ENCODE measurements at places on chromosomes 16 and 17. TPM values are rescaled to one million over a fixed set of nuclear protein-coding genes. Genes with fewer than 3 reads are reported as not detected.
A peak's percentile ranks its signal among the peaks of the same experiment; 100 is the strongest.

- DNase-seq = peak; percentile 95
These were observed 1.8 kb upstream of the SOST start for GRCh38 chr17:43760254-43760852.

EFCAB5 gene
- 0.06 TPM for total RNA-seq

GRCh38 chr17:40961591-40961990 is 5.2 kb downstream of the KRT39 start:
- no peak for DNase-seq

FBXL16 gene
- 14.6 TPM for total RNA-seq

DNA sequence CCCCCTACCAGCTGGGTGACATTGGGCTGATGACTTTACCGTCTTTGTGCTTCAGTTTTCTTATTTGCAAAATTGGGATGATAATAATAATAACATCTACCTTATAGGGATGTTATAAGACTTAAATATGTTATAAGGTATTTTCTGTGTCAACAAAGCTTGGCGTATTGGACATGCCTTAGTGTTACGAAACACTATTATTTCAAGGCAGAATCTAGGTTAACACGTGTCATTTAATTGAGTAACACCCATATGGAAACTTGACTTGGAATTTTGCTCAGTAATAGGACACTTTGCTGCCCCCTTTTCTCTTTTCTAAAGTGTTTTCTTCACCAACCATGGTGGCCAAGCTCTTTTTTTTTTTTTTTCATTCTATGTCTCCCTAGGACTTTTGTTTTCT is 294.2 kb upstream of the SALL1 start:
- DNase-seq = no peak

DNA sequence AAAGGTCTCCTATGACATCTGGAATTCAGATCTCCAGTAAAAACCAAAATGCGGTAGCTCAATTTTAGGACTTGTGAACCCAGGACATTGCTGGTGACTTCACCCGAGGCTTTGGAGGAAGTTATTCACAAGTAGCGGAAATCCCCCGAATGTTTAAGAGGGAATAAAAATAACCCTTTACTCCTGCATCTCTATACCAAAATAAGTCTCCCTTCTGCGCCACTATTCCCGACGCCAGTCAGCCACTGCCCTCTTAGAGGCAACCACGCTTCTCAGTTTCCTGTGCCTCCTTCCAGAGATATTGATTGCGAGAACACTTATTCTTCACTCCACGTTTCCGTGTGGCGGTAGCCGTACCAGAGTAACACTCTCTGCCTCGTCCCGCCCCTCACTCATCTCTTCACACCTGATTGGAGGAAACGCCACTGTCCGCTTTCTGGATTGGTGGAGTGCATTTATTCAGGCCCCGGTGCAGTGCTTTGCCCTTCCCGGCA is 27.4 kb downstream of the EMP2 start:
- no peak for DNase-seq

GRCh38 chr16:23996258-23996955 is 160.6 kb downstream of the PRKCB start:
- peak; percentile 99 for DNase-seq

PLA2G10 gene
- total RNA-seq = not detected

- no peak for DNase-seq
These were observed 210.7 kb upstream of the NLRP1 start for GRCh38 chr17:5794881-5795506.

DNA sequence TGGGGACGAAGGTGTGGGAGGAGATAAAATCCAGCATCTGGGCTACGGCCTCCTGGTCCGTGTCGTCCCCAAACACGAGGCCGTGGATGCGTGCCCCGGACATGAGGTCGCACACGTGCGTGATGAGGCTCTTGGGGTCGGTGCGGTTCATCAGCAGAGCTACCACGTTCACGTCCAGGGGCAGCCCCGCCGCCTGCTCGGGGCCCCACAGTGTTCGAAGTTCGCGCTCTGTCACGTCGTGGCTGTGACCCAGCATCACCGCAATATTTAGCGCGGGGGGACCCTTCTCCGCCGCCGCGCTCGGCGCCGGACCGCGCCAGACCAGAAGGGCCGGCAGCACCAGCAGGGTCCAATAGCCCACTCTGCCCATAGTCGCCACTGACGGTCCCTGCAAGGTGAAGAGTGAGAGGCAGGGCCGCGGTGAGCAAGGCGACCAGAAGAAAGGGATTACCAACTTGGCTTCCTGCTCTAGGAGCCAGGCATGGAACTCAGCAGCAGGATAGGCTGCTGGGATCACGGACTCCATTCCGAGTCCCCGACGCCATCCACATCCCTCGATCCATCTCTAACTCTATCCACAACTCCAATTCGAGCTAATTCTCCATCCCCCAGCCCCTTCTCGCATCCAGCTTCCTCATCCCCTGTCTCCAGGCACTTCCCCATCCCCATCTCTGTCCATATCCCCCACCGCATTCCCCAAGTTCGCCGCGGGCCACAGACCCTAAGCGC is 2.0 kb downstream of the GRIN2A start:
- DNase-seq = no peak

- DNase-seq = no peak
These were observed 63.9 kb downstream of the NETO2 start for GRCh38 chr16:47079860-47080259.

HBA2 gene
- total RNA-seq = not detected

GRCh38 chr17:69418535-69418934 is 4.0 kb downstream of the MAP2K6 start:
- no peak for DNase-seq

- no peak for DNase-seq
These were observed 1.4 kb downstream of the KRT38 start for GRCh38 chr17:41439375-41439774.

GRCh38 chr17:65222214-65222738 is 85.1 kb downstream of the RGS9 start:
- DNase-seq = no peak

GRCh38 chr16:84014570-84015327 is 27.8 kb downstream of the SLC38A8 start:
- no peak for DNase-seq

TBC1D26 gene
- 0.61 TPM for total RNA-seq

GRCh38 chr17:56486732-56487131 is 106.8 kb upstream of the NOG start:
- no peak for DNase-seq

DNA sequence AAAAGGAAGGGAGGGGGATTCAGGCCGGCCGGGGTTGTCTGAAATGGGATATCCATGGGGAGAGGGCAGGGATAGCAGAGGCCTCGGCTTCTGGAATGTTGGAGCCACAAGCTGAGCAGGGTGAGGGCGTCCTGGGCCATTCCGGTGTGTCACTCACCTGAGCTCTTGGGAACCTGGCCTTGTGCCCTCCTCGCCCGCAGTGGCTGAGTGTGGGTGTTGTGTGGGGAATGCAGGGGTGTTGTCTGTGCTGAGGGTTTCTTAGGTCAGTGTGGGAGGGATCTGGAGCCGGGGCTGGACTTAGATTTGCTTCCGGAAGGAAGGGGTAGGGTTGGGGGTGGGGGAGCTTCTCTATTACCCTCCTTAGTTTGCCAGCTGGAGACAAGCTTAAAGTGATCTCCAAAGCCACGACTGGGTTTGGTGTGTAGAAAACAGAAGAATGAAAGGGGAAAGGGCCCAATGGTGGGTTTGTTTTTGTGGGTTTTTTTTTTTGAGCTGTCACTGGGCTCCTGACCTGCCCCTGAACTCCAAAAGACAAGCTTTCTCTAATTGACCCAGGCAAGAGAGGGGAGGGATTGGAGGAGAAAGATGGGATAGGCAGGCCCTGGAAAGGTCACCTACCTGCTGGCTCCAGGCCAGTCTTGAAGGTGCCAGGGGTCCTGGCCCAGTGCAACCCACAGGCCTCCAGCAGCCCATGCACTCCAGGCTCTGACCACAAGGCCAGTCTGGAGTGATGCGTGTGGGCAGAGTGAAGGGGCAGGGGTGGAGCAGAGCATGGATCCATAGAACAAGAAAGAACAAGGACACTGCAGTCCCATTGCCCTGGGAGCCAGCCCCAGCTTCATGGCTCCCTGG is at the start of gene SULT1A2:
Gene SULT1A2 (minus strand): TSS at position 211 of the 852 bp plus-strand sequence. CDS start 1,120 bp downstream, outside the sequence.
- no peak for DNase-seq

DNA sequence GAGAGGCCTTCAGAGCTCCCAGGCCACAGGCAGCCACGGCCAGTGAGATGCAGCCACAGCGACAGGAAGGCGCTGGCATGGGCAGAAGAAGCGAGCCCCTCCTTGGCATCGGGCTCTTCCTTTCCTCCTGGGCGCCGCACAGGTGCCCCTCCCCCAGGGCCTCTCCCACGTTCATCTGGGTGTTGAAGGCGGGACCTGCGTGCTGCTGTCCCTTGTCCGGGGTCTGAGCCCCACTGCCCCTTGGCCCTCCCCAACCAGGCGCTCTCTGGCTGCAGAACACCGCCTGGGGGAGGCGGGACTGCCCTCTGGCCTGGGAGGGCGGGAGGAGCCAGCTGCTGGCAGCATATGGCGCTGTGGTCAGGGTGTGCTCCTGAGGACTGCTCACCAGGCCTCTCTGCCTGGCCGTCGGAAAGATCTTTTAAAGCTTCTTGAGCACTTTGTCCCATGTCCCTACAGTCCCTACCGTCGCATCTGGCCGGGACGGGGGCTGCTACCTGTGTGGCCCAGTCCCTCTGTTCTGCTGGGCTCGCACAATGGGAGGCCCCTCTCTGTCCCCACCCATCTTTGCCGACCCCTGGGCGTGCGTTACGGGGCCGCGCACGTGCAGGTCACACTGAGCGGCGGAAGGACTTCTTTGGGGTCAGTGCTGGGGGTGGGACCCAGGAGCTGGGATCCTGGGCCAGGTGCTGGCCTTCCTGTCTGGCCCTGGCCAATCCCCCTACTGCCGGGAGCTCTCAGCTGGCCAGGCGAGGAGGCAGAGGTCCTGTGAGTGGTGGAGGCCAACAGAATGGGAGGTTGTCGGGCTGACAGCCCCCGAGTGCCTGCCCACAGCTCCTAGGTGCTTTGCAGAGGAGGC is 1.7 kb downstream of the SLC25A10 start:
- DNase-seq = no peak

TNRC6A gene
- 11.4 TPM for total RNA-seq

GRCh38 chr16:27917949-27918348 is 145.6 kb downstream of the GSG1L start:
- DNase-seq = no peak

- DNase-seq = no peak
These were observed 2.6 kb upstream of the NDE1 start for GRCh38 chr16:15647294-15648014.

GRCh38 chr17:75845058-75845711 is 981 bp upstream of the UNC13D start:
- peak; percentile 48 for DNase-seq

SMIM5 gene
- total RNA-seq = not detected

DNA sequence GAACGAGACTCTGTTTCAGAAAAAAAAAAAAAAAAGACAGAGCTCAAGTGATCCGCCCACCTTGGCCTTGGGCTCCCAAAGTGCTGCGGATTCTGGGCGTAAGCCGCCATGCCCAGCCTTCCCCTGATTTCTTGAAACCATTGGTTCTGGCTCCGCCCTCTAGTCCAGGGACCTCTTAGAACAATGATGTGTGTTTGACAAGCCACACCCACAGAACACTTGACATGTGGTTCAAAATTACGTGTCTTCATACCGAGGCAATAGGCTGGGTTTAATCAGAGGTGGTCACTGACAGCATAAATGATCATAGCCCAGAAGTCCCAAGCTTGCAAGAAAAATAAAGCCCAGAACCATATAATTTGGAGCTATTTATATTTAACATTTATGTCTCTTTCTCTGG is 23.0 kb downstream of the KNOP1 start:
- no peak for DNase-seq

DNA sequence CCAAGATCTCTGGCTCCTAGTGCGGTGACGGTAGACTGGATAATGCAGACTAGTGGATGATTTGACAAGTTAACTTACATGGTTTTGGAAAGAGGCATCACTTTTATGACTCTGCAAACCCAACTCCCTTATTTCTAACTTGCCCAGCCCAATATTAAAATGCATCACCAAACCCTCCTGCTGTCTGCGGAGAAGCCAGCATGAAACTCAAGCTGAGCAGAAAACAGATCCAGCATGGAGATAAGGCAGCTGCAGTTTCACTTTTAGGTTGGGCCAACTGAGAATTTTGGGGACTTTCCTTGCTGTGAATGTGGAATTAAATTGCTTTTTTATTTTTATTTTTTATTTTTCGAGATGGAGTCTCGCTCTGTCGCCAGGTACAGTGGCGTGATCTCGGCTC is 27.8 kb downstream of the CDH1 start:
- no peak for DNase-seq

OTOP3 gene
- not detected for total RNA-seq

CACNG3 gene
- total RNA-seq = not detected

All from G401 (cell line).